ENCODE measurements at places on chromosomes 1 and 21. TPM values are rescaled to one million over a fixed set of nuclear protein-coding genes. Genes with fewer than 3 reads are reported as not detected.

Gene OR2T11
- total RNA-seq: not detected

Gene CATSPERE
- total RNA-seq: 0.46 TPM

Gene AGMAT
- total RNA-seq: 1.4 TPM

Gene MROH9
- not detected for total RNA-seq

Gene RAB25
- not detected for total RNA-seq

DNA sequence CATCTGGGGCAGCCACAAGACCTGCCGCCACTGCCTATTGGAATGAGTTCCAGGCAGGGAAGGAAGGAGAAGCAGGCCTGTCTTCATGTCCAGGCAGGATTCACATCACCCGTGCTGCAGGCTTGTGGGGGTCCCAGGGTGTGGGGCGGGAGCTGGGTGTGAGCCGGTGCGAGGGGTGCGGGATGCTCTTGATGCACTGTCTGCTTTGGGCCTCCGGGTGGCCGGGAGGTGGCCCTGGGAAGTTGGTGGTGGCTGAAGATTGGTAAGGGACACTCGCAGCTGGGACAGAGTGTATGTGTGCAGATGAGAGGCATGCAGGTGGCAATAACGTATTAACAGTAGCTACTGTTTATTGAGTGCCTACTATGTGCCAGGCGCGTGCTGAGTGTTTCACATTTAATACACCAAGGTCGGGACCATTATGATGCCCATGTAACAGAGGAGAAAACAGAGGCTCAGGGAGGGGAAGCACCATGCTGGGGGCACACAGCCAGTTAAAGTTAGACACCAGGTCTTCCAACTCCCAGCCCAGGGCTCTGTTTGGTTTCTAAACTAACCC is 3.3 kb downstream of the CROCC start:
- DNase-seq: no peak

- DNase-seq: no peak
Measured at GRCh38 chr1:36523230-36523495, 40.5 kb upstream of the CSF3R start.

DNA sequence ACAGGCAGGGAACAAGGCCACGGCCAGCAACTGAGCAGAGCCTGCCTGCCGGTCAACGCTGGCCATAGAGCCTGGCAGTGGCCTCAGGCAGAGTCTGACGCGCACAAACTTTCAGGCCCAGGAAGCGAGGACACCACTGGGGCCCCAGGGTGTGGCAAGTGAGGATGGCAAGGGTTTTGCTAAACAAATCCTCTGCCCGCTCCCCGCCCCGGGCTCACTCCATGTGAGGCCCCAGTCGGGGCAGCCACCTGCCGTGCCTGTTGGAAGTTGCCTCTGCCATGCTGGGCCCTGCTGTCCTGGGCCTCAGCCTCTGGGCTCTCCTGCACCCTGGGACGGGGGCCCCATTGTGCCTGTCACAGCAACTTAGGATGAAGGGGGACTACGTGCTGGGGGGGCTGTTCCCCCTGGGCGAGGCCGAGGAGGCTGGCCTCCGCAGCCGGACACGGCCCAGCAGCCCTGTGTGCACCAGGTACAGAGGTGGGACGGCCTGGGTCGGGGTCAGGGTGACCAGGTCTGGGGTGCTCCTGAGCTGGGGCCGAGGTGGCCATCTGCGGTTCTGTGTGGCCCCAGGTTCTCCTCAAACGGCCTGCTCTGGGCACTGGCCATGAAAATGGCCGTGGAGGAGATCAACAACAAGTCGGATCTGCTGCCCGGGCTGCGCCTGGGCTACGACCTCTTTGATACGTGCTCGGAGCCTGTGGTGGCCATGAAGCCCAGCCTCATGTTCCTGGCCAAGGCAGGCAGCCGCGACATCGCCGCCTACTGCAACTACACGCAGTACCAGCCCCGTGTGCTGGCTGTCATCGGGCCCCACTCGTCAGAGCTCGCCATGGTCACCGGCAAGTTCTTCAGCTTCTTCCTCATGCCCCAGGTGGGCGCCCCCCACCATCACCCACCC is at the start of gene TAS1R3:
Gene TAS1R3 (plus strand): TSS at position 213 of the 898 bp plus-strand sequence. CDS start 66 bp downstream, at position 279.
- DNase-seq: no peak

GRCh38 chr1:53681351-53681976 is 57.5 kb downstream of the GLIS1 start:
- no peak for DNase-seq

- no peak for DNase-seq
Measured at GRCh38 chr1:41274752-41275545, 32.8 kb upstream of the SCMH1 start.

DNA sequence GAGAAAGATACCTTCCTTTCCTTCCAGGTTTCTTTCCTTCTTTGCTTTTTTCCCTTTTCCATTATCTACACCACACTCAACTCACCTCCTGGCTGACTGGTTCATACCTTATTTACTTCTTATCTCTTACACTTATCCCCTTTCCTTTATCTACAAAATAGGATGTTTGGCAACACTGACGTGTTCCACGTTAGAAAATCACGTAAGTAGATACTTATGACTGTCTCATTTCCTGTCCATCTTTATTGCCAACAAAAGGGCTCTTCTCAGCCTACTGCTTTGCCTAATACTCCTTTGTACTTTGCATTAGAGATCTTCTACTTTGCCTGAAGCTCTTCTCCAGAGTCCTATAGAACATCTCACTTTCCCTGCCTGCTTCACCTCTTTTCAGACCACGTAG is 25.1 kb downstream of the SYNJ1 start:
- DNase-seq: no peak

- DNase-seq: peak; percentile 78
Measured at GRCh38 chr1:155648207-155649147, 38.5 kb downstream of the MSTO1 start.

DNA sequence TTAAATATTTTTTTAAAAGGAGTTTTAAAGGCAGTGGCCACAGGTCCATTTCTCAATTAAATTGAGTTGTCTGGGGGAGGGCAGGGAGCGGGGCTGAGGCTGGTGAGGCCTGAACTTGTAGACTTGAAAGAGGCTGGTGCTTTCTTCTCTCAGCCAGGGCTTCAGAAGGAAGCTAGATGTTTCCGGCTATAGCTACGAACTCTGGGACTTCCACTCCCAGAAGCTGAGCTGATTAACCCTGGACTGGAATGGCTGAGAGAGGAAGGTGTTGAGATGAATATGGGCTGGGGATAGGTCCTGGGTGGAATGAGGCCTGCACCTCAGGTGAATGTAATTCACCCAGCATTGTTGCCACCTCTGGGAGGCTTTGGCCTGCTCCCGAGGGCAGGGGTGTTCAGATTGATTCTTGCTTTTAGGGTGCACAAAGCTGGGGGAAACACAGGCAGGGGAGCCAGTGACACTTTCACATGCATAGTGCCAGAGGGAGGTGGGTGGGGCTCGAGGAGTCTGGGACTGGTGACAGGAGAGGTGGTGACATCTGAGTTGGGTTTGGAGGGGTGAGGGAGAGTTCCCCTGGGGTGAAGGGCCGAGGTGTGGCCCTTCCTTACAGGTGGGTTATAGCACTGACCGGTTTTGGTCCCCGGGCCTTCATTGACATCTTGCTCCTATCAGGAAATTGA is 18.2 kb downstream of the LDLRAP1 start:
- DNase-seq: no peak

DNA sequence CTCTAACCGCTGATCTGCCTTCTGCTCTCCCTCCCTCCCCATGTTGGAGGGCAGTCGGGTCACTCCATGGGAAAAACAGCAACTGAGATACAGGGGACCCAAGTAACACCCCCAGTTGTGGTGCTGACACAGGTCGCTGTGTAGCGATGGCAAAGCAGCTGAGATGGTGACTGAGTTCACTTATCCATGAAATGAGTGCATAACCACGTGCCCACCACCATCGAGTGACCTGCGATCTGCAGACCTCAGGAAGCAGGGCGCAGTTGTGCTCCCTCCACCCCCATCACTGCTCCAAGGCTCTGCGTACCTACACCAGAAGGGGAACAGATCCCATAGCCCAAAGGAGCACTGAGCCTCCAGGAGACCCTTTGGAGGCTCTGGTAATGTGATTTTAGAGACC is 31.1 kb downstream of the KCNN3 start:
- no peak for DNase-seq
